ENCODE measurements at places on chromosomes 13 and 19.

GRCh38 chr13:93145199-93145598, 81.4 kb upstream of the GPC6 start:
- no peak for DNase-seq

DNA sequence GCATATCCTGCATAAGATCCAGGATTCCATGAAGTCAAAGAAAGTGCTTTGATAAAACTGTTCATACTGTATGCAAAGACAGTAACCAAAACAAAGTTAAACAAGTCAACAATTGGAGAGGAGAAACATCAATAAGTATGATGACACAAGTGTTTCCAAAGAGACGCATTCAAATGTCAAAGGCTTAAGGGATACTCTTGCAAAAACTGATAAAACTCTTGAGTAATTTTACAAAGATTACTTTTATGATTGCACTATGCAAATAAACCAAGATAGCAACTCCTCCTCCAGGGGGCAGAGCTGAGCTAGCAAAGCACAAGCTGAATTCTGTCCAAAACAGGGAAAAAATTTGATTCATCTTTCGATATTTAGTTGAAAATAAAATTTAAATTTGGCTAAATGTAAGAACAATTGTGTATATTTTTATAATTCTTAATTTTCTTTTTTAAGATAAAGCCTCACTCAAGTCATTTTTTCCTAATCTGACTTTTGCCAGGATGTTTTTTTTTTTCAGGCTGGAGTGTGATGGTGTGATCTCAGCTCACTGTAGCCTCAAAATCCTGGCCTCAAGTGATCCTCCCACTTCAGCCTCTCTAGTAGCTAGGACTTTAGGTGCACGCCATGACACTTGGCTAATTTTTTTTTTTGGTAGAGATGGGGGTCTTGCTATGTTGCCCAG, 84.0 kb downstream of the MZT1 start:
- DNase-seq: peak; percentile 13

DNA sequence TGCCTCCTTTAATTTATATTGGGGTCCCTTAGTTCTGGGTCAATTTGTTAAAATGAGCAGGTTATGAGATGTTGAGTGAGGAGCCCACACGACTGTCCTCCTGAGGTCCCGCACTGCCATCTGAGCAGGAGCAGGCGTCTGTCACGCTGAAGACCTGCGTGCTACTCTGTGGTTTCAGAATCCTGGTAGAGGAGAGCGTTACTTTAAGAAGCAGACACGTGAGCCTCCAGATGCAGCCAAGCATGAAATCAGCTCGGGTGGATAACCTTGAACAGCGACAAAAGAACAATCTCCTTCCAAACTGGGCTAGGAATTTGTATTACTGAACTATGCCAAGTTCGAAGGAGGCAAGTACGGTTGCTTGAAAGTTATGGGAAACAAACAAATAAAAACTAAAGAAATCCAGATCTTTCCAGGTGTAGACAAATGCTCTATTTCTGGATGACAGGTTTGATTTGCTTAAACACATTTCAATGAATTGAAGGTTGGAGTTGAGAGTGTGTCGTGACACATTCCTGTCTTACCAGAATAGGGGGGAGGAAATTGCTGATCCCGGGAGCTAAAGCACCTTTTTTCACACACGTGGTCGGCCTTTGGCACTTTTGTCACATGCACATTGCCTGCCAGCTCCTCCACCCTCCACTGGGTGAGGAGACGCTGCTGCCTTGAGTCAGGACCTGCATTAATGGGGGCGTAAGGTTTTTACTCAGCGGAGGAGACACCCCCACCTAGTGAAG, 945.5 kb upstream of the SLC10A2 start:
- DNase-seq: no peak

- DNase-seq: no peak
These were observed 2.0 kb downstream of the RAB8A start for GRCh38 chr19:16113727-16114126.

DNA sequence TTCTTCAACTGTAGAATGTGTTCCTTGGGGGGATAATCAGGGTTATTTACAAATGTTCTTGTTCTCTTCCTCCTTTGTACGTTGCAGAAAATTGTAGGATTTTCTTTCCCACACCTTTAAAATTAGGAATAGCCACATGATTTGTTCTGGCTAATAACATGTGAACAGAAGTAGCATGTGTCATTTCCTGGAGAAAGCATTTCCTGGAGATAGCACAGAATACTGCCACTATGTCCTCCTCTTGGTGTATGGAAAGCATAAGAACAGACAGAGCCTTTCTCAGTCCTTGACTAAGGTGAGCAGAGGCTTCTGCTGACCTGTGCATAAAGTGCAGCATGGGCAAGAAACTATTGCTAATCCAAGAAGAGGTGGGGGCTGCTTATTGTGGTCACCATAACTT, 101.8 kb downstream of the FAM216B start:
- no peak for DNase-seq

All from K562 (cell line).